ENCODE measurements at places on chromosomes 2 and 18. TPM values are rescaled to one million over a fixed set of nuclear protein-coding genes. Genes with fewer than 3 reads are reported as not detected.

DNA sequence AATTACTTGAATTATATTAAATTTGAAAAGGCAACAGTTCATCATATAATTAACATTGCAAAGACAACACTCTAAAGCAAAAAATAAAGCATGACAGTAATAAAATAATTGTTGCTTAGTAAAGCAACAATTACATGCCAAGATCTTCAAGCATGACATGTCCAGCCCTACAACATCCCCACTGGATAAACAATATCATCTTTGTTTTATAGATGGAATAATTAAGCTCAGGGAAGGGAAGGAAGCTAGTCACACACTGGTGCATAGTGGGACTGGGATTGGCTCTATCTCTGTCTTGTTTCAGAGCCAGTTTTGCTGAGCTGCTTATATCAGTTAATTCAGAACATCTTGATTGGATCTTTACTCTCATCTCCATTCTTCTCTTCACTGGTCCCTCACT, 49.9 kb upstream of the PARD3B start:
- DNase-seq, result no peak

The SOX11 gene
- polyA plus RNA-seq, result 3.4 TPM

GRCh38 chr2:224570328-224570993, 14.7 kb downstream of the CUL3 start:
- DNase-seq, result no peak

DNA sequence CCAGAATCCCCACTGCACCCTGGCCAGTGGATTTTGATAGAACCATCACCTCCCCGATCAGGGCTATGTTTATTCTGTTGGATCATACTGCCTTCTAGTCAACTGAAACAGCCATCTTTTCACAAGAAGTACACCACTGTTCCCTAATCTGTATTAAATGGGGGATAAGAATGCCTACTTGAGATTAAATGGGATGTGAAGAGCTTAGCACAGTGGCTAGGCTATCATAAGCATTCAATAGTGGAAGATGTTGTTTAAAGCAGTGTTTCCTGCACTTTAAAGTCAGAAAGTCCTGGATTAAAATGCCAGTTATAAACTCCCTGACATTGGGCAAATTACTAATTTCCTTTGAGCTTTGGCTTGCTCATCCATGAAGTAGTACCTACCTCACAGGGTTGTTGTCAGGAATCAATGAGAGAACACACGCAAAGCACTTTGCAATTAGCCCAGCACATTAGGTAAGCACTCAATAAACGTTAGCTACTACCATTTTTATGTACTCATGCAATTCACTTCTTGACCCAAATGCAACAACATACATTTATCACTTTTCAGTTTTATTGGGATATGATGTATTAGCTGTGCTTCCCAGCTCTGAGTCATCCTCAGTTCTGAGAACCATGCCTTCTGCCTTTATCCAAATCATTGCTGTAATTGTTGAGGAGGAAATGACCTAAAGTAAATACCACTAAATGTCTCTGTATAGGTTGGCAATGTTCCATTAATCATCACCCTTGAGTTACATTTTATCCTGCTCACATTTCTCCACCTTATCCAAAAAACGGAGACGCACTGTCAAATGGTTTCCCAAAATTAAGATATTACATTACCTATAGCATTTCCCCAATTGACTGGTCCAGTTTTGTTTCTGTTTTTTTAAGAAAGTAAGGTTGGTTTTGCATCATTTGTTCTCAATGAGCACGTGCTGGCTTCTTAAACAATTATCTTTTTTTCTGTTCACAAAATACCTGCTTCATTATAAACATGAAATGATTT, 2.1 kb downstream of the TMEM247 start:
- DNase-seq, result no peak

- DNase-seq, result no peak
Measured at GRCh38 chr2:194567661-194568017, 1089.4 kb upstream of the SLC39A10 start.

DNA sequence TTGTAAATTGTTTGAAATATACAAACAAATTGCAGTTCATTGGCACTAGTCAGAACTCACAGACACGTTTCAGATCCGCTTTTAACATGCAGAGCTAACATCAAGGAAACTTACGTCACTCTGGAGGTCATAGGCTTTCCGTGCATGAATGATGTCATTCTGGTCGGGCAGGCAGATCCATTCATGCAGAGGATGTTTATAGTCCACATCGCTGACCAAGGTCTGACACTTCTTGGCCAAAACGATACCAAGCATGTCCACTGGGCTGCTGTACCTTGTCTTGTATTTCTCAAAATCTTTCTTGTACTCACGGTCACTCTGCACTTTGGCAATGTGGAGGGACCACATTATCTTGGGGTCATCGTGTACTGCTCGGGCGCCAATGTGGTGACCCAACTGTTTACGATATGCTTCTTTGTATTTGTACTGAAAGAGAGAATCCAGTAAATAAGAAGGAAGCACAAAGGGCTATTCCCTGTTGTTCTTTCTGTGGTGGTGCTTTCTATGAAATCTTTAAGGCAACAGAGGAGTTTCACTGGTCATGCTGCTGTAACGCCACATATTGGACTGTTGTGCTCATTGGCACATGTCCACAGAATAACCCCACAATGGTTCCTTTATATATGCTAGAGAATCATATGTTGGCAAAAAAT, 114.8 kb downstream of the NEB start:
- no peak for DNase-seq

DNA sequence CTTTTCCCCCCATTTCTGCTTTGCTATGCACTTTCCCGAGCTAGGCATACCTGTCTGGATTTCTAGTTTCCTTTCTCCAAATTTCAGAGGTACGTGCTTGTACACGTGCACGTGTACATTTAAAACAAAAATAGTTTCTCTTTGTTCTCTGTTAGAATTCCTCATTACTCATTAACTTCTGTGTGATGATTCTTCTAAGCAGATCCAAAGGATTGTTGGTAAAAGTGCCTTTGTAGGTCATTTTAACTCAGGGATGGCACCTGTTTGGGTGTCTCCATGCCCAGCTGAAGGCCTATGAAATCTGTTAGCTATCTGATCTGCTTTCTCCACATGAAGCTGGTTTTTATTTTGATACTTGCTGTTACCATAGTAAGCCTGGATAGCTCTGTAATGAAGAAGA, 264.3 kb downstream of the LPIN1 start:
- DNase-seq, result no peak

The C1D gene
- 45.9 TPM for polyA plus RNA-seq

DNA sequence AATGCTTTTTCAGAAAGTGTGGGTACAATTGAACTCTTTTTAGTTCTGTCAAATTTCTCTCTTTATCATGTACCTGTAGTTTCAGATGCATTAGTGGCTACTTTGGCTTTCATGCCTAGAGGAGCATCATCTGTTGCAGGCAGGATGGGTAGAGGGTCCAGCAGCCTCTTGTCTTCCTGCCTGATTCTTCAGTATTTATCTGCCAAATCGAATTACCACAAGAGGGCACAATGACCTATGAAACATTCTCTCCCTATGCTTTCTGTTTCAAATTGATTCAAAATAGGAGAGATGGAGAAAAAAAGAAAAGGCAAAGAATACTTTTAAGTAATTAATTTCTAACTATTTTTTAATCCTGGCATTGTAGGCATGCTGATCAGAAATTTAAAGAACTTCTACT, 477.2 kb downstream of the TRIB2 start:
- DNase-seq, result peak; percentile 26

DNA sequence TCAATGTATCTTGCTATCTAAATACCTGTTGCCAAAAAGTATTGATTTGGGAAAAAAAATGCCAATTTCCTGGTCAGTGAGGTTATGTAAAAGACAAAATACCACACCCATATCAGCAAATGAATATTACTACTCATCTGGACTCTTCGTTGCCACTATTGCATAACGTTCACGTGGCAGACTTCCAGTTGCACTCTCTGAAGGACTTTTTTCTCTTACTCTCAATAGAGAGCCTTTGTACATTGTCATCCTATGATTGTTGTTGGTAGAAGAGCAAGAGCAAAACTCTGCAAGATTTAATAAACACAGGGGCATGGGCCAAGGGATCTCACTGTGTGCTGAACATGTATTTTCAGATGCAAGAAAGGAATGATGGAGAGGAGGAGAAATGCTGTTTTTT, 689.8 kb downstream of the MBD2 start:
- DNase-seq, result no peak

Data from SK-N-SH (cell line).